ENCODE measurements at places on chromosomes 3 and 15. TPM values are rescaled to one million over a fixed set of nuclear protein-coding genes. Genes with fewer than 3 reads are reported as not detected.
A peak's percentile ranks its signal among the peaks of the same experiment; 100 is the strongest.

UTS2B gene
- not detected for total RNA-seq

ATP13A5 gene
- not detected for total RNA-seq

FEZF2 gene
- total RNA-seq: not detected

KBTBD13 gene
- total RNA-seq: not detected

MNS1 gene
- not detected for total RNA-seq

MFGE8 gene
- 46.5 TPM for total RNA-seq

- no peak for DNase-seq
- H3K4me3 ChIP-seq: peak overlapping the region; percentile 76
- H3K36me3 ChIP-seq: no peaks in the 10 kb centered on the region
- peak overlapping the region; percentile 56 for H3K27ac ChIP-seq
- peaks cover 17% of the 10 kb centered on the region for H3K4me1 ChIP-seq
Observed at GRCh38 chr3:42773409-42773751, 327 bp upstream of the CCDC13 start.

GRCh38 chr3:32493437-32494414 is 8.9 kb downstream of the CMTM6 start:
- H3K36me3 ChIP-seq: peaks cover 22% of the 10 kb centered on the region
- H3K27me3 ChIP-seq: no peaks in the 10 kb centered on the region
- H3K4me1 ChIP-seq: peaks cover 23% of the 10 kb centered on the region
- DNase-seq: no peak

DNA sequence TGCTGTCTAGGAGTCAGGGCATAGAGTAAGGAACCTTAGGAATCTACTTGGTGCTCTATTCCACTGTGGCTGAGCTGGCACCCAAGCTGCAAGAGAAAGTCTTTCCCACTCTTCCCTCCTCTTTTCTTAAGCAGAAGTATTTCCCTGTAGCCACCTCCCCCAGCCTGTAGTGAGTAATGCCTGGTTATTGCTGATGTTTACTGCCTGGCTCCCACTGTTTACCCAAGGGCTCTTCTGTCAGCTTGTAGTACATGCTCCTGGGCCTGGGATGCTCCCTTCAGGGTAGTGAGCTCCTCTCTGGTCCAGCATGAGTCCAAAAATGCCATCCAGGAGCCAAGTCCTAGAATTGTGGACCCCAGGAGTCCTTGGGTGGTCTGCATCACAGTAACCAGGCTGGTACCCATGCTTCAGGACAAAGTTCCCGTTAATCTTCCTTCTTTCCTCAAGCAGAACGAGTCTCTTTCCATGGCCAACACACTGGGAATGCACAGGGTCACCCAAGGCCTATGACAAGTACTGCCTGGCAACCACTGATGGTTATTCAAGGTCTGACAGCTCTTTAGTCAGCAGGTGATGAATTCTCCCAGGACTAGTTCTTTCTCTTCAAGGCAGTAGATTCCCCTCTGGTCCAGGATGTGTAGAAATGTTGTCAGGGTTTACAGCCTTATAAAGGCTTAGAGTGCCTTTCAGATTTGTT is 17.6 kb downstream of the GALK2 start:
- no peak overlapping the region for H3K4me3 ChIP-seq
- DNase-seq: no peak
- H3K27ac ChIP-seq: no peak overlapping the region
- peaks cover 30% of the 10 kb centered on the region for H3K4me1 ChIP-seq
- peaks cover 40% of the 10 kb centered on the region for H3K36me3 ChIP-seq

- no peak overlapping the region for H3K27ac ChIP-seq
- no peak for DNase-seq
- H3K36me3 ChIP-seq: no peaks in the 10 kb centered on the region
- no peaks in the 10 kb centered on the region for H3K4me1 ChIP-seq
Observed at GRCh38 chr3:180048103-180048502, 11.4 kb upstream of the PEX5L start.

- H3K27ac ChIP-seq: no peak overlapping the region
- H3K36me3 ChIP-seq: no peaks in the 10 kb centered on the region
- peaks cover 12% of the 10 kb centered on the region for H3K27me3 ChIP-seq
- H3K4me1 ChIP-seq: peaks cover 7% of the 10 kb centered on the region
- no peak for DNase-seq
Observed at GRCh38 chr15:39587731-39588530, 7.1 kb downstream of the THBS1 start.

DNA sequence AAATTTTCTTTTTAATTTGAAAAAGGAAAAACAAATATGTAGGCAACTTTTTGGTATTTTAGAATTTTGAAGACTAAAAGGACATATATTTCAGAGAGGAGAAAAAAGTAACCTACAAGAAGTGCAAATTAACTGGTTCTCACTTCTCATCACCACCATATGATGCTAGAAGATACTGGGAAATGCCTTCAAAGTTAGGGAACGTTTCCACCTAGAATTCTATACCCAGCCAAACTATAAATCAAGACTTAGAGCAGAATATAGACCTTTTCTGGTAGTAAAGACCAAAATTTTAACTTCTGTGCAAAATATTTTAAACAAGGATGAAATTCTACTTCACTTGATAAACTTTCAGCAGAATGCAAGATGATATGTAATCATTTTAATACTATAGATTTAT is 112.3 kb upstream of the PHLDB2 start:
- peaks cover 6% of the 10 kb centered on the region for H3K36me3 ChIP-seq
- H3K27me3 ChIP-seq: no peaks in the 10 kb centered on the region
- no peaks in the 10 kb centered on the region for H3K4me1 ChIP-seq

DNA sequence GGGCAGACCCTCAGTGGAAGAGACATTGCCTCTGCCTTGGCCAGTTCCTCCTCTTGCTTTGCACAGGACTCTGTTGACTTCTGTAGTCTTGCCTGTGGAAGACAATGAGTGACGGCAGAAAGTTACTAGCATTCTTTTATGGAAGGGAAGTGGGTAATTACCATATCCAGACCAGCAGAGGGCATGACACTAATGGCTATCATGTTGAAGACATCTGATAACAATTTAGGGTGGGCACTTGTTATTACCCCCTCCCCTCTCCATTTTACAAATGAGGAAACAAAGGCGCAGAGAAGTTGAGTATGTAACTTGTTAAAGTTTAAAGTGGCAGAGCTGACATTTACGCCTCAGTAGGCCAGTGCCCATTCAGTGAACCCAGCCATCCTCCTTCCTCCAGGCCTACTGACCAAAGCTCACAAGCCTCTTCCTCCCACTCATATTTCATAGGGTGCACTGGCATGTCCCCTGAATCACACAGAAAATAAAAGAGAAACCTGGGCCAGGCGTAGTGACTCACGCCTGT is 48.2 kb upstream of the FMN1 start:
- H3K4me1 ChIP-seq: no peaks in the 10 kb centered on the region
- no peak overlapping the region for H3K4me3 ChIP-seq
- H3K27me3 ChIP-seq: peaks cover 2% of the 10 kb centered on the region
- no peak for DNase-seq
- no peak overlapping the region for H3K27ac ChIP-seq

DNA sequence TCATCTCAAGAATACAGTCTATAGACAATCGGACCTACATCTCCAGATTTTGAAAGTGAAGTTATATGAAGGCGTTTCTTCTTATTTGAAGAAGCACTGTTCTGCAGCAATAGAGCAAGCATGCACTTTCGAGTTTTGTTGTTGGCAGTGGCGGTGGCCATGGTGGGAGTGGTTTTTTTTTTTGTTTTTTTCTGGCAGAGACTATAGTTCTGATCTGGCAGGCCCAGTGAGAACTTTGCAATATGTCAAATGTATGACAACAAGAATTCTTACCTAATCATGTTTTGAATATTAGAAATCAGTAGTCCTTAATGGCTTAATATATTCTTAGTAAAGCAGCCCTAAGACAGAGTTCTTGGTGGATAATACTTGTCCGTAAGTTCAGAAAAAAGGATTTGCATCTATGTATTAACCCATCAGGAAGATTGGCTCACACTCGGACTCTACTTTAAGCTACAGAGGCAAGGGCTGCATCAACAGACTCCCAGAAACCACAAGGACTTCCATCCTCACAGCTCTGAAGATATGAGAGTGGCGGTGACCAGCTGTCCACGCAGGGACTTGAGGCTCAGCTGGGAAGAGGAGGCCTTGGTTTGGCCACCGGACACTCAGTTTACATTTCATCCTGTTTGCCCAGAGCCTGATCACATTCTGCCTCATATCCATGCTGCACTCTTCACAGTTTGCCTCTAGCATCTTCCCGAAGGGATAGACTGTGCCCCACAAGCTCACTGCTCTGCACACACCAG is 124.1 kb upstream of the THBS1 start:
- peaks cover 9% of the 10 kb centered on the region for H3K27me3 ChIP-seq
- no peaks in the 10 kb centered on the region for H3K36me3 ChIP-seq
- H3K27ac ChIP-seq: no peak overlapping the region
- H3K4me3 ChIP-seq: no peak overlapping the region
- DNase-seq: no peak
- peaks cover 4% of the 10 kb centered on the region for H3K4me1 ChIP-seq
